Thymus (tissue), 14 donors: ENCODE measurements at places on chromosomes 2 and 18. TPM values are rescaled to one million over a fixed set of nuclear protein-coding genes. Genes with fewer than 3 reads are reported as not detected.

GRCh38 chr2:23351388-23352141, 33.4 kb upstream of the KLHL29 start:
- DNase-seq: no peak

GRCh38 chr18:79897940-79898625, 53.4 kb downstream of the SLC66A2 start:
- no peak for DNase-seq

DNA sequence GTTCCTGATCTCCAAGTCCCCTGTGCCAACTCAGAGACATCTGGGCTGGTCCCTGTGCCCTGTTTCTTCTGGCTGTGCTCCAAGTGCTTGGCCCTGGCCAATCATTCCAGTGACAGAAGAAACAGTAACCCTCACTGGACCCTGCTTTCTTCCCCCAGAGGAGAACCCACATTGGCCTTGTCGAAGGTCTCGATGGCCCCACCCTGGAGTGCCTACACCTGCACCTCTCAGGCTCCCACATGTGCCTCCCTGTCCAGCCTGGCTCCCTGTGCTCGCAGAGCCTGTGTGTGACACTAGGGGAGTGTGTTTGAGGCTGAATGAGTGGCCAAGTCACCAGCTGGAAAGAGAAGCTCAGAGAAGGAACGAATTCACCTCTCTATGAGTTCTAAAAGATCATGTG, 5.9 kb upstream of the MAL start:
- DNase-seq: no peak

GRCh38 chr2:128591861-128592822, 273.5 kb upstream of the HS6ST1 start:
- DNase-seq: peak; percentile 13

GRCh38 chr2:27379836-27380625, 503 bp downstream of the ZNF513 start:
- DNase-seq: no peak

DNA sequence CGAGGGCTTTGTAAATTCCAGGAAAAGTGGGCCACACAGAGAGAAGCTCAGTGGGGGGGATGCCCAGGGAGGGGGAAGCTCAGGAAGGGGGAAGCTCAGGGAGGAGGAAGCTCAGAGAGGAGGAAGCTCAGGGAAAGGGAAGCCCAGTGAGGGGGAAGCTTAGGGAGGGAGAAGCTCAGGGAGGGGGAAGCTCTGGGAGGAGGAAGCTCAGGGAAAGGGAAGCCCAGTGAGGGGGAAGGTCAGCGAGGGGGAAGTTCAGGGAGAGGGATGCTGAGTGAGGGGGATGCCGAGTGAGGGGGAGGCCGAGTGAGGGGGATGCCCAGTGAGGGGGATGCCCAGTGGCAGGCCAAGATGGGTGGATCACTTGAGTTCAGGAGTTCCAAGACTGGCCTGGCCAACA, 821 bp upstream of the CHRNG start:
- no peak for DNase-seq

- DNase-seq: no peak
Measured at GRCh38 chr2:163132850-163133249, 294.3 kb upstream of the KCNH7 start.

GRCh38 chr2:96923810-96924774, 54.2 kb upstream of the SEMA4C start:
- DNase-seq: peak; percentile 30

The FNDC4 gene
- total RNA-seq: 0.85 TPM

The SLC38A11 gene
- total RNA-seq: 0.05 TPM

The SCYGR4 gene
- total RNA-seq: not detected
